GM23248 (cell line): ENCODE measurements at places on chromosomes 5 and 9. TPM values are rescaled to one million over a fixed set of nuclear protein-coding genes. Genes with fewer than 3 reads are reported as not detected.

DNA sequence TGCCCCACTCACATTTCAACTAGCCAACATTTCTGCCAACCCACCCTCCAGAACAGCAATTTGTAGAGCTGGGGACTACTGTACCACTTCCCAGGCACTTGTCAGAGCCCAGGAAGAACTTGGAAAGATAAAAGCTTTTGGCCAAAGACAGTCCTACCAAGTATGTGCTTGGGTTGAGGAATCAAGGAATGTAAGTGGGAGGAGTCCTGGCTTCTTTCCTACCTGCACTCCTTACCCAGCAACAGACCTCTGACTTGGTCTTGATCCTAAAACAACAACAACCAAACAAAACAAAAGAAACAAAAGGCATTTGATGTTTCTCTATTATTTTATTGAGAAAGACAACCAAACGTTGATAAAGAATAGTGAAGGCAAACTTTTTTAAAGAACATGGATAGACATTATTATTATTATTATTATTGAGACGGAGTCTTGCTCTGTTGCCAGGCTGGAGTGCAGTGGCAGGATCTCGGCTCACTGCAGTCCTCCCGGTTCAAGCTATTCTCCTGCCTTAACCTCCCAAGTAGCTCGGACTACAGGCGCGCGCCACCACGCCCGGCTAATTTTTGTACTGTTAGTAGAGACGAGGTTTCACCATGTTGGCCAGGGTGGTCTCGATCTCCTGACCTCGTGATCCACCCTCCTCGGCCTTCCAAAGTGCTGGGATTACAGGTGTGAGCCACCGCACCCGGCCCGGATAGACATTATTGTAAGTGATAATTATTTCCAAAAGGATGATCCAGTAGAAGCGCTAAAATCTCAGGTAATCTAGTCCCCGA is 33.5 kb downstream of the ANXA2R start:
- H3K4me3 ChIP-seq, result peak overlapping the region; percentile 78
- no peaks in the 10 kb centered on the region for H3K36me3 ChIP-seq
- H3K27me3 ChIP-seq, result no peaks in the 10 kb centered on the region

DNA sequence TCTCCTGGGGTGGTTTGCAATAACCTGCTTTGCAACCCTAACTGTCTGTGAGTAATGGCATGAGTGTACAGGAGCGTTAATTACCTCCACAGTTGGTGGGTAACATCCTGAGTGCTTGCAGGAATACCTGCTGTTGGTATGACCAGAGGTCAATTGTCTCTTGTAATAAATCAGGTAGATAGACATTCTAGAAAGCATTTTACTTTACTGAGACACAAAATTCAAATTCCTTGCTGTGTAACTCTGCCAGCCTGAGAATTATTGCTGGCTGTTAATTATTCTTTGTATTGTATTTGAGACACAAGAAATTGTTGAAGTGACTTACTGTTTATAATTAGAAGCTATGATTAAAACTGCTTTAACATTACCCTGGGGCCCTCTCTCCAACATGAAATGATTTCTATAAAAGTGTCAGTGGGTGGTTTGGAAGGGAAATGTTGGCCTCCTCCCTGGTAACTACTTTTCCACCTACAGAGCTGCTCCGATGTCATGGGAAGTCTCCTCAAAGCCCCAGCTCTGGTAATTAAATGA is 150.8 kb upstream of the ADCY2 start:
- H3K27ac ChIP-seq, result no peak overlapping the region
- no peaks in the 10 kb centered on the region for H3K27me3 ChIP-seq
- H3K4me3 ChIP-seq, result no peak overlapping the region
- no peaks in the 10 kb centered on the region for H3K36me3 ChIP-seq

GRCh38 chr9:110580850-110581249 is 1.3 kb upstream of the SVEP1 start:
- DNase-seq, result peak; percentile 71
- peaks cover 34% of the 10 kb centered on the region for H3K4me1 ChIP-seq
- H3K36me3 ChIP-seq, result no peaks in the 10 kb centered on the region
- peak overlapping the region; percentile 72 for H3K27ac ChIP-seq

GRCh38 chr5:113029614-113030013 is 53.0 kb downstream of the DCP2 start:
- H3K27me3 ChIP-seq, result no peaks in the 10 kb centered on the region
- peak overlapping the region; percentile 64 for H3K27ac ChIP-seq
- H3K4me1 ChIP-seq, result peaks cover 27% of the 10 kb centered on the region
- peak; percentile 91 for DNase-seq

DNA sequence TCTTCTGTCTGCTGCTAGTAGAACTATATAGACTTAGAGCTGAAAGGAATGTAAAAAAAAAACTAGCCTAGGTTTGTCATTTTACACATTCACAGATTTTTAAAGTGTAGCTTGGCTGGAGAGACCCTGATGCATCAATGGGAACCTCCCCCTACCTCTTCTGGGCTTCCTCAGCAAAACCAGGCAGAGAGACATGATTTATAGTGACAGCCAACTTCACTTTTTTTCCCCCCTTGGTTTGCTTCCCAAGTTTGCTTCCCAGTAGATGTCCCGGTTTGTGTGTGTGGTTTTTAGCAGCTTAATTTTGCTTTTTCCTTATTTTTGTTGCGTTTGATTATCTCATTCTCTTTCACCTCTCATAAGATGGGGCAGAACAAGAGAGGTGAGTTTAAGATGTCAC is 1.8 kb downstream of the OTULIN start:
- no peak overlapping the region for H3K27ac ChIP-seq
- no peak for DNase-seq
- H3K27me3 ChIP-seq, result no peaks in the 10 kb centered on the region
- H3K4me1 ChIP-seq, result peaks cover 31% of the 10 kb centered on the region
- no peaks in the 10 kb centered on the region; the same call in 1 of the 2 replicates for H3K36me3 ChIP-seq

GRCh38 chr9:111065414-111065813 is 27.1 kb upstream of the LPAR1 start:
- H3K4me3 ChIP-seq, result no peak overlapping the region
- H3K36me3 ChIP-seq, result no peaks in the 10 kb centered on the region
- no peaks in the 10 kb centered on the region for H3K27me3 ChIP-seq

- no peaks in the 10 kb centered on the region for H3K27me3 ChIP-seq
- H3K27ac ChIP-seq, result no peak overlapping the region
- H3K4me3 ChIP-seq, result no peak overlapping the region
- DNase-seq, result no peak
- no peaks in the 10 kb centered on the region for H3K36me3 ChIP-seq
Observed at GRCh38 chr5:20347334-20347733, 359.3 kb upstream of the CDH18 start.

GRCh38 chr9:6105738-6106137 is 90.3 kb upstream of the RANBP6 start:
- peaks cover 41% of the 10 kb centered on the region for H3K4me1 ChIP-seq
- no peaks in the 10 kb centered on the region for H3K27me3 ChIP-seq
- no peak for DNase-seq

- H3K36me3 ChIP-seq, result no peaks in the 10 kb centered on the region
- no peaks in the 10 kb centered on the region for H3K4me1 ChIP-seq
- no peak overlapping the region for H3K27ac ChIP-seq
- no peak for DNase-seq
- no peaks in the 10 kb centered on the region for H3K27me3 ChIP-seq
- no peak overlapping the region for H3K4me3 ChIP-seq
Observed at GRCh38 chr9:137116728-137117127, 2.2 kb upstream of the DPP7 start.

The GRXCR2 gene
- total RNA-seq, result not detected in 2 replicates

The DCAF10 gene
- 15.8 and 18.2 TPM in 2 replicates for total RNA-seq

The RANBP17 gene
- 3.8 and 5.6 TPM in 2 replicates for total RNA-seq

The CMBL gene
- total RNA-seq, result 4.0 and 4.2 TPM in 2 replicates
